ENCODE measurements at places on chromosomes 1 and 21. TPM values are rescaled to one million over a fixed set of nuclear protein-coding genes. Genes with fewer than 3 reads are reported as not detected.

Gene KRTAP19-8
- not detected for total RNA-seq

DNA sequence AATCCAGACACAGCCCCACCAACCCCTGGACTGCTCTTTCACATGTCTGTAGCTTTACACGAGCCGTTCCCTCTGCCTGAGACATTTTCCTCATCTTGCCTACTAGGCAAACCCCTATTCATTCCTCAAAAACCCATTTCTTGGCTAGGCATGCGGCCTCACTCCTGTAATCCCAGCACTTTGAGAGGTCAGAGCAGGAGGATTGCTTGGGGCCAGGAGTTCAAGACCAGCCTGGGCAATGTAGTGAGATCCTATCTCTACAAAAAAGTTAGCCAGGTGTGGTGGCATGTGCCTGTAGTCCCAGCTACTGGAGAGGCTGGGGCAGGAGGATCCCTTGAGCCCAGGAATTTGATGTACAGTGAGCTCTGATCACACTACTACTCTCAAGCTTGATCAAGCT lies 5.2 kb upstream of the AUNIP start:
- no peak for DNase-seq

GRCh38 chr1:53255031-53255430 lies 16.7 kb upstream of the MAGOH start:
- DNase-seq = no peak

GRCh38 chr1:67217417-67217816 lies 51.2 kb downstream of the IL23R start:
- DNase-seq = no peak

DNA sequence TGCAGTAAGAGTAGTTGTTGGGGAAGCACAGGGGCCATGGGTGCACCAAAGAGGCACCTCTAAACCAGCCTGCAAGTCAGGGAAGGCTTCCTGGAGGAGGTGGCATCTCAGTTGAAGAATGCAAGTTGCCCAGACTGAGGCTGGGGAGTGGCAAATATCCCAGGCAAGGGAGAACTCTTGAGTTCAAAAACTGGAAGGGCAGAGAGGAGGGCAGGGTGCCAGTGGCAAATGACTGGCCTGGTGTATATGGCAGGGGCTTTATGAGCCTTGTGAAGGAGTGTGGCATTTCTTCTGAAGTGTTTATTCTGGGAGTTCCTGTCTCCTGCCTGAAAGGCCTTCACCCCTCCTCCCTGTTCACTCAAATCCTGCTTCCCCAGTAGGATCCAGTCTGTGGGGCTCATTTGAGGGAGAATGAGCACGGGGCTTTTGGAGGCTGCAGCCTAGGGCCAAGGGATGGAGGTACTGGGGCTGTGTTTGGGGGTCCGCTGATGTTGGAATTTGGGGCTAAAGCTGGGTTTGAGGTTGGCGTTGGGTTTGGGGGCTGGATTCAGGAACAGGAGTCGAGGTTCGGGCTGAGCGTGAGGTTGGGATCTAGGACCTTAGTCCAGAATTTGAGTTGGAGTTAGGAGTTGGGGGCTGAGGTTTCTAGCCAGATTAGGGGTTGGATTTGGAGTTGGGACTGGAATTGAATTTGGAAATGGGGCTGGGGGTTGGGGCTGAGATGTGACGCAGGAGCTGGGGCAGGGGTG lies at the start of gene TMEM125:
Gene TMEM125, plus strand, starts transcription at position 357 of the 749 bp plus-strand sequence. CDS start 2,740 bp downstream, outside the sequence.
- no peak for DNase-seq

GRCh38 chr1:22738069-22738435 lies 27.4 kb downstream of the EPHB2 start:
- DNase-seq = no peak

Gene CFAP45
- 0.22 TPM for total RNA-seq

- no peak for DNase-seq
Measured at GRCh38 chr1:85940656-85941306, 215.8 kb downstream of the COL24A1 start.

- DNase-seq = no peak
Measured at GRCh38 chr1:199725002-199725565, 302.4 kb upstream of the NR5A2 start.

Gene DCDC2B
- total RNA-seq = not detected

GRCh38 chr21:35449846-35450245 lies 400.7 kb upstream of the RUNX1 start:
- DNase-seq = no peak

Gene FCRLB
- total RNA-seq = 0.44 TPM

Gene INAVA
- total RNA-seq = not detected

DNA sequence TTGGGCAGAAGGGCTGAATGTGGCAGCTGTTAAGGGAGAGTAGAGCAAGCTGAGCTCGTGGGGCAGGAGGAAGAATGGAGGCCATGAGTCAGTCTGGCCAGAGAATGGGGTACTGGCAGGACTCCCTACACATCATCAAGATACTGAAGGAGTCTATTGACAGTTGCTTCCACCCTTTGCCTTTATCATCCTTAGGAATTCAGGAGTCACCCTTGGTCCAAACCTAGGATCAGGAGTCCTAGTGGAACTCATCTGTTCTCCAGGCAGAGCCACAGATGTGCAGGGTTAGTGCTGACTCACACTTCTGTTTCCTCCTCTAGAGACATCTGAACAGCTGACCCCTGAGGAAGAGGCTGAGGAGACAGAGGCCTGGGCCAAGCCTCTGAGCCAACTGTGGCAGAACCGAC lies 18.7 kb upstream of the ST3GAL3 start:
- peak; percentile 84 for DNase-seq

DNA sequence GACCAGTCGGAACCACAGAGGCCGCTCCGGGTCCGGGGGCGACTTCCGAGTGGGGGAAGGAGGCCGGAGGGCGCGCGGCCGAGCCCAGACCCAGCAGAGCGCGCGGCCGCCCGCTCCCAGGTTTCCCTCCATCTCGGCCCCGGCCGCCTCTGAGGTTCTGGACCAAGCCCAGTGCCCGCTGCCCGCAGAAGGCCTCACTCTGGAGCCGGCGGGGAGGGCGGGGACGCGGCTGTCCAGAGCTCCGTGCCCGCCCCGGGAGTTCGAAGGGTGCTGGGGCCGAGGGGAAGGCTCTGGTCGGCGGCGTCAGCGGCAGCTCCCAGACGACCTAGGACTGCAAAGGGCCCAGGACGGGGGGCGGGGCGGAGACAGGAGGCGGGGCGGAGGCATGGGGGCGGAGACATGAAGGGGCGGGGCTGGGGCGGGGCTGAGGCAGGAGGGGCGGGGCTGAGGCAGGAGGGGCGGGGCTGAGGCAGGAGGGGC lies 48.0 kb upstream of the SLC19A1 start:
- peak; percentile 49 for DNase-seq

DNA sequence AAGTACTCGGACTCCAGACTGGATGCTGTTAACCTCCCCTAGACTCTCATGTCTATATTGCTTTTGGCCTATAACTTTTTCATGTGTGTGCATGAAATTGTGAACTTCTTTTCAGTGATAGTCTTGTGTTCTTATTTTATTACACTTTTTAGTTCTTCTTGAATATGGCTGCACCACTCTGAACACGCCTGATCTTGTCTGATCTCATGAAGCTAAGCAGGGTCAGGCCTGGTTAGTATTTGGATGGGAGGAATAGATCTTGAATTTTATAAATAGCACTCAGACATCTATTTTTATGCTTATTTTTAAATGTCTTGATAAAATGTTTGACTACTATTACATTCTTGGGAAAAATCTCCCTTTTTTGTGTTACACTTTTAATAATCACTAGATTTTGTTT lies 22.4 kb downstream of the TCP10L start:
- no peak for DNase-seq

Gene STIL
- total RNA-seq = 2.6 TPM

Gene ZNHIT6
- 6.8 TPM for total RNA-seq

- DNase-seq = peak; percentile 85
Measured at GRCh38 chr1:10210841-10211804, 753 bp downstream of the KIF1B start.

- DNase-seq = no peak
Measured at GRCh38 chr1:44662683-44663030, 11.6 kb downstream of the TMEM53 start.

DNA sequence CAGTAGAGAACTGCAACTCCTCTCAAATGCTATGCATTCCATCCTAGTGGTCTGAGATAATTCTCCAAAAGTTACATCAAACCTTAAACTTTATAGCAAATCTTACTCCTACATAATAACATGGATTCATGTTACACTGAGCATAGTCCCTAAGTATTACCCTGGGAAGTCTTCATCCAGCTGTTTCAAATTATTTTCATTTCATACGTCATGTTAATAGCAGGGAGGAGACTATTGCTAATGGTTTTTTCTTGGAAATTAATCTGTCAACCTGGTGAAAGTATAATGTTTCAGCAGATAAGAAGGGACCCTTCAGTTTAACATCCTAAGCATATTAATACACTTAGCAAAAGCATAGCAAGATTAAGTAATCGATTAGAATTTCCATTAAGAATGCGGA lies 318.1 kb downstream of the USP25 start:
- no peak for DNase-seq

- DNase-seq = no peak
Measured at GRCh38 chr1:184152974-184153373, 101.4 kb downstream of the TSEN15 start.

DNA sequence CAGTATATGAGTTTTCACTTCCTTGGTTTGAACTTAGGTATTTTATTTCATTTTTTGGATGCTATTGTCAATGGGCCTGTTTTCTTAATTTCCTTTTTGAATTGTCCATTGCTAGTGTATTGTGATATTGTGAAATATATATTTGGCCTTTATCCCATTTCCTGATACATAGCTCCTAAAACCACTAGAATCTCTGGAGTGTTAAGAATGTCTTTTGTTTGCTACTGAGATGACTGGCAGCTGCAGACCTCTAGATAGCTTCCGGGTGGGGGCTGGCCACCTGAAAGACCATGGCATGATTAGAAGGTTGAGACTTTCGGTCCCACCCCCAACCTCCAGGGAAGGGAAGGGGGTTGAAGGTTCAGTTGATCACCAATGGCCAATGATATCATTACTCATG lies 245.4 kb downstream of the KCNJ6 start:
- no peak for DNase-seq
